ENCODE measurements at places on chromosomes 11 and 22.

GRCh38 chr11:82992223-82992622 lies 79.5 kb downstream of the RAB30 start:
- no peak for DNase-seq

GRCh38 chr11:68322052-68322430 lies 9.7 kb downstream of the LRP5 start:
- DNase-seq = no peak

DNA sequence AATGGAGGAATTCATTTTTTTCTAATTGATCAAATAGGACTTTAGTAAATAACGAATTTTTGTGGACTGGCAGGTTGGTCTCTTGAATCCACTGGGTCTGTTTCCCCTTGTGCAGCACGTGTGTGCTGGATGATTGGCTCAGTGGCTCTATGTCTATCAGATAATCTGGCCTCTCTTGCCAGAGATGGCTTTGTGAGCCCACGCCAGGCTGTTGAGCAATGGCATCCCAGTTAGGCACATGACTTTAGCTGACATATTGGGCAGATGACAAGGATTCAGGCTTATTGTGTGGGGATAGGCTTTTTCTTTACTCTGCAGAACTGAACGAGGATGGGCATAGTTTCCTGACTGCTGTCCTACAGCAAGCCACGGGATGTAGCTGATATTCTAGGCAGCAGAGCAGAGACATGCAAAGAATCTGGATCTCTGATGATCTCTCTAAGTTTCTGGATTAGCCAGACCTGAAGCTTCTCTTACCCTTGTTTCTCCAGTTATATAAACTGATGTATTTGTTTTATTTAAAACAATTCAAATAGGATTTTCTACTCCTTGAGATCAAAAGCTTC lies 144.9 kb downstream of the ARHGAP42 start:
- no peak for DNase-seq

- DNase-seq = no peak
Observed at GRCh38 chr11:134266841-134267251, 9.3 kb upstream of the GLB1L3 start.

- DNase-seq = no peak
Observed at GRCh38 chr11:26493616-26494015, 78.4 kb downstream of the MUC15 start.

DNA sequence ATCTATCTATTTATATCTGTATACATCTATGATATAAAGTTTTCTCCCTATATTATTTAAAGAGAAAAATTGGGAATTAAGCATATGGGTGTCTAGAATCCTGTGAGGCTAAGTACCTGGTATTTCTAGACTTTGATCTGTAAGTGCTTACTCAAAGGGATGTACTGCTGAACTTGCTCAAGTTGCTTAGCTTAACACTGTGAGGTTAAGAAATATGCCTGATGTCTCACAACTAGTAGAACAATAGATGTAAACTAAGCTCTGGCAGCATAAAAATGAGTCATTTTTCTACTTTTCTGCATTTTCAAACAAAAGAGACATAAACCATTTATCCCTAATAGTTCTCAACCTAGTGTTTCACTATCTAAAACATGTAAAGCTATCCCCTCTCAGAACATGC lies 744.4 kb upstream of the ANO3 start:
- no peak for DNase-seq

- DNase-seq = no peak
Observed at GRCh38 chr11:112523477-112523876, 262.8 kb upstream of the PLET1 start.

- DNase-seq = no peak
Observed at GRCh38 chr22:44402196-44403111, 89.7 kb upstream of the SHISAL1 start.

- no peak for DNase-seq
Observed at GRCh38 chr22:44547371-44547770, 49.3 kb upstream of the RTL6 start.

GRCh38 chr22:47826016-47826415 lies 1063.6 kb downstream of the TBC1D22A start:
- no peak for DNase-seq

- DNase-seq = no peak
Observed at GRCh38 chr11:65206441-65206841, 24.7 kb downstream of the CAPN1 start.

- no peak for DNase-seq
Observed at GRCh38 chr22:19242699-19243098, 48.8 kb downstream of the CLTCL1 start.

All from NCI-H1436 (cell line).